ENCODE measurements at places on chromosomes 4 and X.
A peak's percentile ranks its signal among the peaks of the same experiment; 100 is the strongest.

DNA sequence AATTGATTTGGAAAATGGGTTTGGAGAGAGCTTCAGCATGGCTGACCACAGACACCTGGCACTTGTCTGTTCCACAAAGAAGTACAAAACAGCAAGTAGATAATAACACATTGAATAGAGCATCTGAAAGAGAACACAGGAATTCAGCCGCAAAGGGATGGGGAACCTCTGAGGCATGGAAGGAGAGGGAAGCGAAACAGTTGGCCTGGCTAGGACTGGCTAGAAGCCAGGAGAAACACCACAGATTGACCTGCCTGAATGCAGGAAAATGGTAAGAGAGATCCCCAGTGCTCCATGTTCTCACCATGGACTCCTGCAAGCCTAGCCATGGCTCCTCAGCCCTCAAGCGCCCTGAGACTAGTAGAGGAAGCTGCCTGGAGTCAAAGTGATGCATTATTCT, 169.7 kb upstream of the SH3RF1 start:
- DNase-seq: no peak

GRCh38 chr4:7433376-7434140, 1.2 kb downstream of the PSAPL1 start:
- DNase-seq: no peak

DNA sequence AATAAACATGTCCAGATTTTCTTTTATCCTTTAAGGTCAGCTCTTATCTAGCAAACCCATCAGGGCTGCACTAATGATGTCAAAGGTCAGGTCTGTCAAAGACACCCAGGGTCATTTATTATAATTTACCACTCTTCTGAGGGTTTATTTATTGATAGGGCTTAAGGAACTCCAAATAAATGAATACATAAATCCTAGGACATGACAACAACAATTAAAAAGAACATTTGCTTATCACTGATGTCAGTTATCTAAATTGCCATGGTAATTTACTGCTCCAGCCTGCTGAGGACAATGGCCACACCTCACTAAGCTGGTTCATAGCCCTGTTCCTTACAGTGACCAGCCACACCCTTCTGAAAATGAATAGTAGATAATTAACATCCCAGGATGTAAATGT, 317.1 kb downstream of the UNC5C start:
- DNase-seq: no peak

GRCh38 chr4:185838104-185838452, 26.1 kb upstream of the SORBS2 start:
- DNase-seq: no peak

DNA sequence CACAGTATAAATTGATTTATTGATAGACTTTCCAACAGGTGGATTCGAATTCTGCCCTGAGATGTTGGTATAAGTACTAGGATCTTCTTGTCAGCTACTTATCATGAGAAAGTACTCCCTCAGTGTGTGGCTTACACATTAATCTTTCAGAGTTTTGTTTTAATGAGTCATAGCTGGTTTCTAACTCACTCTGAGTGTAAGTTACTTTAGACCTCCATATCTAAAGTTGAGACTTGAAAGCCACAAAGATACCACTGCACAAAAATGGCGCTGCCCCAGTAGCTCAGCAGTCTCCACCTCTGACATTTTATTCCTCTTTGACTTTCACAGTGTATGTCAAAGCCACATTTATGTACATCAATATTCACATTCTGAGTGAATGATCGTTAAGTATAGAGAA, 318.5 kb downstream of the ARAP2 start:
- DNase-seq: no peak

DNA sequence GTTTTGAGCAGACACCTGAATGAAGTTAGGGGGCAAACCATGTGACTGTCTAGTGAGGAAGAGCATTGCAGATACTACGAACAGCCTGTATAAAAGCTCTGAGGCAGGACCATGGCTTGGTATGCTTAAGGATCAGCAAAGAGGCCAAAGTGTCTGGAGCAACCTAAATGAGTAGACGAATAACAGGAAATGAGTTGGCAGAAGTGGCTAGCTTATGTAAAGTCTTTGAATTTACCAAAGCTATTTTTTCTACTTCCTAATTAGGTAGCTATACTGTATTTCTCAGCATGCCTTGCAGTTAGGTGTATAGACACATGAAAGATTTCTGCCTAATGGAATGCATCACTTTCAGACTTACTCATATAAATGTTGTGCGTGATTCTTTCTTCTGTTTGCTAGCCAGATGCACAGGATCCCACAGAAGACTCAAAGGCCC, 9.3 kb upstream of the GPRIN3 start:
- DNase-seq: no peak

DNA sequence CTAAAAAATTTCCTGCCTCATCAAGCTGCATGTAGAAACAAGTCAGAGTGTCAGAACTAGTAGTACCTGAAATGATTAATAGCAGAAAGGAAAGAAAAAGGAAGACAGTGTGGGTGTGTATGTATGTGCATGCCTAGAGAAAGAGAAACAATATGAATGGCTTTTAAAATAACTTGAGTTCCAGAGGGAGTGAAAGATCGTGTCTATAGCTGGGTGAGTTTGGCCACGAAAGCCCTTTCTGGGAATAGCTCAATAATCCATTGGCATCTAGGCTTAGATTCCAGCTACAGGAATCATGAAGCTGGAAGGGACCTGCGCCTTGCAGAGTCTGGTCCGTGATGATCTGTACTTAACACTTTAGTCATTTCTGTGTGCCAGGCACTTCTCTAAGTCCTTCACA, 195.6 kb downstream of the RAPGEF2 start:
- DNase-seq: no peak

DNA sequence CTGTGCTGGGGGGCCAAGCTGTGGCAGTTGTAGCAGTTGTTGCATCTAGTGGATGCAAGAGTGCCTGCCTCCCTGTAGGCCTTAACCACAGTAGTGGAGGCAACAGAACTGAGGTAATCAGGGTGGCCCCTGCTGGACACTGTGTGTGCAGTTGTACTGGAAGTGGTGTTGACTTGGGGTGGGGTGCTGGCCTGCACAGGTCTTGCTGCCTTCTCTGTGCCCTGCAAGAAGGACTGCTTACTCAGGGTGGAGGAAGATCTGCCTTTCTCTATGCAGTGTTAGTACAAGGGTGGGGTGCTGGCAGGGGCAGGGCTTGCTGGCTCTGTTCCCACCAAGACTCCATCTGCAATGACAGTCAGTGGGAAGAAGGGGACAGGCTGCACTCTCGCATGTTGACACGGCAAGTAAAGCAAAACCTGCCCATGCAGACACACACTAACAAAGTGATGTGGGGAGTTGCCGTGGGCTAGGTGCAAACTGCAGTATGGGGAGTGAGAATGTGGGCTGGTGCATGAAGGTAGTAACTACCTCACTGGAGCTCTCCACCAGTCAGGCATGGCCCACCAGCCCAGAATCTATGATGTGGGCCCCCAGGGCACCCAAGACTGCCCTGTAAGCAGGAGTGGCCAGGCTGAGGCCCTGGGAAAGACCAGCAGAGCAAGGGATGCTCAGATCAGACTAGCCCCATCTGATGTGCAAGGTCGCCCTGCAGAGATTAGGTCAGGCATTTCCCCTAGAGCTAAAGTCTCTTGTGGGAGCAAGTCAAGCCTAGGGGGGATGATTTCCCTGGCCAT, 594.9 kb downstream of the TECRL start:
- DNase-seq: no peak

- no peak for DNase-seq
Measured at GRCh38 chr4:11698846-11699590, 270.3 kb upstream of the HS3ST1 start.

DNA sequence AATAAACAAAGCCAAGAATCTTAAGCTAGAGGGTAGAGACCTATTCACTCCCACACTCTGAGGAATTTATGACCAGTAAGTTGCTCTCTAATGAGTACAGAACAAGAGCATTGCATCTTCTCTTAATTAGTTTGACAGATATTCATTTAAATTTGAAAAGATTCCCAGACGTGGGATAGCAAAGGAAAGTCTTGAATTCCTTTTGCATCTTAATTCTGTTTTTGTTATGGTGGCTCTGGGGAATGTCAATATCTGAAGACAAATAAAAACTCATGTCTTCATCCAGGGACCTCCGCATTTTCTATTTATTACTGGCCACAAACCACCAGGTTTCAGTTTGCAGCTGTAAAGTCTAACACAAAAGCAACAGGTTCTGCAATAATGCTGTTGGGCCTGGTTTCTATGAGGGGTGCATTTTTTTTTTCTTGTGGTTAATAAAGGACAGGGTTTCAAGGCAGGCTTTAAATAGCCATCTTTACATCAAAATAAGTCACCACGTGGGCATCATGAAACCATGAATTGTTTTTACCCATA, 172.3 kb downstream of the SHROOM3 start:
- DNase-seq: no peak

- peak; percentile 76 for DNase-seq
Measured at GRCh38 chr4:76949276-76950051, at the start of gene SEPTIN11. Gene SEPTIN11 (plus strand): TSS chr4:76949752. CDS start chr4:76949904, 152 bp downstream.

GRCh38 chrX:24487571-24487970, 22.5 kb downstream of the PDK3 start:
- DNase-seq: no peak

- no peak for DNase-seq
Measured at GRCh38 chr4:142480244-142480643, 365.9 kb downstream of the INPP4B start.

- no peak for DNase-seq
Measured at GRCh38 chr4:45795135-45795534, 328.7 kb downstream of the GABRG1 start.

- DNase-seq: no peak
Measured at GRCh38 chr4:167642250-167642649, 408.0 kb upstream of the SPOCK3 start.

GRCh38 chr4:188915175-188915574, 775.9 kb downstream of the TRIML1 start:
- no peak for DNase-seq

DNA sequence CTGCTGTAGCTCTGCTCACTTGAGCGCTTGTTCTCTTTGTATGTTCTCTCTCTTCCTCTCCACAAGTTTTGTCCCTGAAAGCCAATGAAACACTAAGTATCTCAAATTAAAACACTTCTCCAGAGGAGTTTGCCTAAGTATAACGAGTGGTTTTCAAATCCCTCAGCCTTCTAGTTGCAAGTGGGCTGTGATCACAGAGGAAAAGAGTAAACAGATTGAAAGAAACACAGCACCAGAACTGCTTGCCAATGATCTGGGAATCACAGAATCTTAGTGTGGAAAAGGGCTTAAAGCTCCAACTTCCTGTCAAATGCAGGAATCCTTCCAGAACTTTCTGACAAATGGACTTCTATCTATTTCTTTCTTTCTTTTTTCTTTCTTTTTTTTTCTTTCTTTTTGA, 4.8 kb upstream of the PRSS12 start:
- DNase-seq: no peak

GRCh38 chrX:124338733-124339514, 6.5 kb downstream of the TEX13D start:
- DNase-seq: no peak

DNA sequence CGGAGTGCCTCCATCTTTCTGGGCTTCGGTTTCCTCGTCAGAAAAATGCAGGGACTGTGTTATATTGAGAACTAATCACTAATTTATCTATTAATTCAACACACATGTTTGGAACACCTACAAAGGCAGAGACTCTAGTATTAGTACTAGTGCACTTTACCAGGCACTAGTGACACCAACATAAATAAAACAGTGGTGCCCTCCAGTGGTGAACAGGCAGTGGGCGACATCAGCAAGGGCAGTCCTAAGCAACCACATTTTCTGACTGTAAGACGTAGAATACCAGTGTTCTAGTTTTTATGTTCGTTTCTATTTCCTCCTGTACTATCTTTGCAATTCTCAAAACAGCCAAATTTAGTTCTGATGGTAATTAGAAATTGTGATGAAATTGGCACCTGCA, 69.1 kb upstream of the UCP1 start:
- DNase-seq: no peak

- no peak for DNase-seq
Measured at GRCh38 chrX:112761242-112762207, 79.1 kb downstream of the AMOT start.

DNA sequence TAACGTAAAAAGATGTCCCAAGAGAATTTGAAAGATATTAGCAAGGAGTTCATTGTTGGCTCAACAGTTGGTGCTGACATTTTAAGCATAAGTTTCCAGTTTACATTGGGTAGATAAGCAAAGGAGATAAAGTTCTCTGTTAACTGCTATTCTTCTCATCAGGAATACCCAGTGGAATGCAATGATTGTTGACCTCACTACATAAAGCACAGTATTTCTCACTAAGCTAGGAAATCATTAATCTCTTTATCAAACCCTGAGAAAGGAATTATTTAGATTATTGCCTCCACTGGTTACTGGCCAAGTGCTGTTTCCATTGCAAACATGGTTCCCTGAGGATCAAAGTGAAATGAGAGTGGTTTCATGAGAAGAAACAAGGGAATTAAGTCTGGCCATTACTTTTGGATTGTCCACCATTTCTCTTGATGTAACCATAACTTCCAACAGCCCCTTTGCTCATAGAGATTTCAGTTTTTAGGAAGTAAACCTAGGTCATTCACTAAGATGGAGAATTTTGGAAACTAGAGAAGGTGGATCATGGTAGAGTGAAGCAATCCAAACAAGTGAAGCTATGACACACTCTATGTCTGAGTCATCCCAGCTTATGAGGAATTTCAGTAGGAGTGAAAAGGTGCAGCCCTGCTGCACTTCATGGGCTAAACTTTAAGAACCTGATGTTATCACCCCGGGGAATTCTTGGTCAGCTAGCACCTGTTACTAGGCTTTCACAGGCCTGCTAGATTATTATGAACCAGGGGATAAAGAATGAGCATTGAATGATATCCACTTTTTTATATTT, 163.4 kb downstream of the AREG start:
- no peak for DNase-seq

GRCh38 chr4:183445097-183445428, 627 bp downstream of the CDKN2AIP start:
- no peak for DNase-seq

DNA sequence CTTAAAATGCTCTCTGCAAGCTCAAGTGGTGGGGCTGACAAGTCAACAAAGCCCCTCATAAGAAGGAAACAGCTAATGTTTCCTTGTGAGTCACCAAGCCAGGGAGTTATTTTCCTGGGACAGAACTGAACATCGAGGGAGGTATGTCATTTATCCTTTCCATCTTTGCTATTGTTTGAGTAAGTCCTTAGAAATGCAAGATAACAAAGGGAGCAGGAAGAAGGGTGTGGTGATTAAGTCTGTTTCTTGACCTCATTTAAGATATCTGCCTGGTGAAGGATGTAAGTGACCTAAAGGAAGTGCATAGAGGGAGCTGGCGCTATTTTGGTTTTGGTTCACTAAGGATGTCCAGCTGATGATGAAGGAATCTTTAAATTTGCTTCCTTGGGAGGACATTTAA, 39.9 kb downstream of the ATG4A start:
- no peak for DNase-seq

DNA sequence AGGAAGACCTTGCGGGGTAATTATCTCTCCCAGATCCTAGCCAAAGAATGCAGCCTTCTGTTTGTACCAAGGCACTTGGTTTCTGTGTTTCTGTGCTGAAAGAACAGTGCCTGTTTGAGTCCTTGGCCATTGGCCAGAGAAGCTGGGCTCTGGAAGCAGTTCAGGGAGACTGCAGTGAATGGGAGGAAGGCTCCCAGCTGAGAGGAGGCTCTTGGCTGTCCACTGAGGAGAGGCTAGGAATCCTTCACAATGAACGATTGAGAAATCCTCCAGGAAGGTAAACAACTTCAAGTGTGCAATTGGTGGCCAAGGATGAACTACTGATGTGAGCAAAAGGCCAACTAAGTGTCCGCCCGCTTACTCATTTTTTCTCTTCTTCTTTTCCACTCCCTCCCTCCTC, 61.3 kb downstream of the HS3ST1 start:
- no peak for DNase-seq

All from central memory CD8-positive, alpha-beta T cell (primary cell).